ENCODE measurements at places on chromosomes 12 and 14. TPM values are rescaled to one million over a fixed set of nuclear protein-coding genes. Genes with fewer than 3 reads are reported as not detected.

GRCh38 chr12:46904406-46905238 lies 78.8 kb upstream of the SLC38A4 start:
- peaks cover 4% of the 10 kb centered on the region for H3K27me3 ChIP-seq
- H3K4me1 ChIP-seq = no peaks in the 10 kb centered on the region
- DNase-seq = no peak
- no peak overlapping the region for H3K4me3 ChIP-seq

The TAC3 gene
- not detected for total RNA-seq

The B3GNT4 gene
- total RNA-seq = 0.68 TPM

GRCh38 chr14:22532345-22533056 lies 56.5 kb downstream of the DAD1 start:
- peak overlapping the region; percentile 68 for H3K27ac ChIP-seq
- peaks cover 6% of the 10 kb centered on the region for H3K36me3 ChIP-seq
- no peak for DNase-seq
- H3K27me3 ChIP-seq = no peaks in the 10 kb centered on the region
- peaks cover 22% of the 10 kb centered on the region for H3K4me1 ChIP-seq

DNA sequence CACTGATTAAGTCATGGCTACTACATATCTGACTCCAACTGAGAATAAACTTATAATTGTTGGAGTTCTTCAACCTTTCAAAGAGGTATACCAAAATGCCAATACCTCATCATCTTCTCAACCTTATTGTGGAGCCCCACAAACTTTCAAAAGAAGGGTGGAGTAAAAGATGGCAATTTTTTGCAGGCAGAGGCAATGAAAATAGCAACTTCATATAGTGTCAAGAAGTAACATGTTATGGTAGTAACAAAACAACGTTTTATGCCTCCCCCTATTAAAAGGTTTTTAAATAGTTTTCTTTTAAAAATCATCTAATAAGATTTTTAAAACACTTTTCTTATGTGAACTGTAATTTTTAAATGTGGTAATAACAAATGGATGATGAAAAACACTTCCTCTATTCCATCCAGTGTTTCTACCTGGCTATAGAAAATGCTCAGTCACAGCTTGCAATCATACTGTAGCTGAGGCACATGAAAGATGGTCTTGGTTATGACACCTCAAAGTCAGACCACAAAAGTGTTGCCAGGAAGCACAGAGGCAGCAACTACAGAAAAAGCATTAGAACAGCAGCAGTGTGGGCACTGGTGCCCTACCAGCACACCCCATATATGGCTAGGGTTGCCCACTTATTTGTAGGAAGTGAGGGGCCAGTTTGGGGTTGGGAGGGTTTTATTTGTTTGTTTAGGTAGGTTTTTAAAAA lies 7.0 kb downstream of the PPP1R12A start:
- no peaks in the 10 kb centered on the region for H3K27me3 ChIP-seq
- H3K4me1 ChIP-seq = peaks cover 23% of the 10 kb centered on the region
- no peaks in the 10 kb centered on the region for H3K36me3 ChIP-seq
- no peak overlapping the region for H3K4me3 ChIP-seq
- peak; percentile 82 for DNase-seq

Data from natural killer cell (primary cell).